ENCODE measurements at places on chromosomes 11 and 22. TPM values are rescaled to one million over a fixed set of nuclear protein-coding genes. Genes with fewer than 3 reads are reported as not detected.

GRCh38 chr22:18115906-18116371 lies 5.3 kb downstream of the TUBA8 start:
- H3K4me1 ChIP-seq, result peaks cover under 1% of the 10 kb centered on the region
- H3K36me3 ChIP-seq, result no peaks in the 10 kb centered on the region
- DNase-seq, result no peak
- H3K4me3 ChIP-seq, result no peak overlapping the region
- no peak overlapping the region for H3K27ac ChIP-seq

DNA sequence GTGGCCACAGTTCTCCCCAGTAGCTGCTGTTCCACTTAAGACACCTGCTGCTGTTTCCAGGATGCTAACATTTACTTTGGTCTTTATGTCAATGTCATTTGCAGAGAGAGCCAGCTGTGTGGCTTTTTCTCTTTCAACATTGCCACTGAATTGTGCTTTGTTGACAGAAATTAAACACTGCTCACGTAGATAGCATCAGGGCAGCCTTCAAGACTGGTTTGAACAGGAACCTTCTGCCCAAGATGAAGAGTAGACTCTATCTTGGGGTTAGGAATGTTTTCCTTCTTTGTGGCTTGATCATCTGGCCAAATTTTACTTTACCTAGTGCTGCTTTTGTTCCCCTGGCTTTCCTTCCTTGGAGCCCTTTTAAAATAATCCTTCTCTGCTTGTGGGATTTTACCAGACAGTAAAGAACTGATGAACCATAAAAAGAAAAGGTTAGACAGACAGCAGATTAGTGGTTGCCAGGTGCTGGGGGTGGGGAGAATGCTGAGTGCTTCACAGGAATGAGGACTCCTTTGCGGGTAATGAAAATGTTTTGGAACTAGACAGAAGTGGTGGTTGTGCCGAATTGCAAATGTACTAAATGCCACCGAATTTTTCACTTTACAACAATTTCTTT lies 22.7 kb upstream of the XBP1 start:
- no peak overlapping the region for H3K4me3 ChIP-seq
- peaks cover 2% of the 10 kb centered on the region for H3K4me1 ChIP-seq
- H3K27me3 ChIP-seq, result no peaks in the 10 kb centered on the region
- DNase-seq, result no peak

GRCh38 chr22:30232716-30233218 lies 13.8 kb downstream of the LIF start:
- no peaks in the 10 kb centered on the region for H3K27me3 ChIP-seq
- H3K4me1 ChIP-seq, result no peaks in the 10 kb centered on the region
- no peaks in the 10 kb centered on the region for H3K36me3 ChIP-seq
- no peak overlapping the region for H3K4me3 ChIP-seq

GRCh38 chr22:42440728-42441127 lies 8.5 kb upstream of the NFAM1 start:
- no peaks in the 10 kb centered on the region for H3K36me3 ChIP-seq
- no peak for DNase-seq
- no peaks in the 10 kb centered on the region for H3K27me3 ChIP-seq

- no peak overlapping the region for H3K27ac ChIP-seq
- H3K27me3 ChIP-seq, result no peaks in the 10 kb centered on the region
- no peak for DNase-seq
- no peak overlapping the region for H3K4me3 ChIP-seq
- no peaks in the 10 kb centered on the region for H3K4me1 ChIP-seq
Measured at GRCh38 chr11:80417681-80418080, 976.9 kb upstream of the TENM4 start.

DNA sequence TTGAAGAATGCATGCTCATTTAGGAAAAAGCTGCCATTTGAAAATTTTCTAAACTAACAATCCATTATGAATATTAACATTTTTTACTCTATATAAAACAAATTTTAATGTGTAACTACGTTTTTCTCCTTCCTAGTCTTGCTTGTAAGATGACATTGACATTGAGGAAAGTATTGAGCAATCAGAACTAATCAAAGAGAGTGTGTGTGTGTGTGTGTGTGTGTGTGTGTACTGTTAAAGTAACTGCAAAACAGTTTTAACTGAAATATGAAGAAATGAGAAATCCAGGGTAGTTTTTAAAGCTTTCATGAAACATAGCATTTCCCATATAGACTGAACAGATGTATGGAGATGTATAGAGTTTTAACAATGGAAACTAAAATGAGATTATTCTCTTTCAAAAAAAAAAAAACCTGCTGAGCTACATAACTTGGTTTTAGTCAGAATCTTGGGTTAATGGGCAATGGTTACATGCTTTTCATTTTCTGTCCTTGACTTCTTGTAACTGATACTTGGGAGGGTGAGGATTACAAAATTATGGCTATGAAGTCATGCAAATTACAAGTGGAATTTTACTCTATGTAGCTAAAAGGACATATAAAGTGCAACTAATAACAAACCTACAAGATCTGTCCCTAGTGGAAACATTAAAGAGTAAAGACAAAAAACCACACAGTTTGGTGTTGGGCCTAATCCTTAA lies 2.0 kb downstream of the PDGFD start:
- DNase-seq, result no peak
- no peak overlapping the region for H3K27ac ChIP-seq
- H3K4me3 ChIP-seq, result peak overlapping the region; percentile 44

DNA sequence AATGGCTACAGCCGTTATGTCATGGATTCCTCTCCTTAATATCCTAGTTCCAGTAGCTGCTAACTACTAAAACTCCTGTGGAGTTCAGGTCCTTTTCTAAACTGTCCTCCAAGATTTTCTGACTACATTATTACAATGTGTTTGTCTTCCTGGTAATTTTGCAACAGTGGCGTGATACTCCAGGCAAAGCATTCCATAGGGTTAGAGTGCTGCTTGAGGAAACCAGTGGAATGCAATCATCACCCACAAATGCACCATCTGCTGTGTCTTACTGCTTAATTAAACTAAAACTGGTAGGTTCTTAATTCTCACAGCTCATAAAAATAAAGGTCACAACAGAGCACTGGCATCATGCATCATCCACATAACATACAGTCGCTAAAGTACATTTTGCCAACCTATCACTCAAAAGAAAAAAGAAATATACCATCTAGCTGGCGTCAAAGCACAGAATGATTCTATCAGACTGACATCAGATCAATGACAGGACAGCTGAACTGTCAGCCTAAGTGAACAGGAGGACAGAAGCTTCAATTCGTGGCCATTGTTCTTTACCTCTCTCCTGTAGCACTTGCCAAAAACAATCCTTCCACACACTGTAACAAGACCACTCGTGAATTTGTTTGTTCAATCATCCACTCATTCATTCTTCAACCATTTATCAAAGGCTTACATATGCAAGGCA lies 182.5 kb downstream of the CADM1 start:
- DNase-seq, result no peak
- no peaks in the 10 kb centered on the region for H3K4me1 ChIP-seq
- H3K36me3 ChIP-seq, result no peaks in the 10 kb centered on the region
- no peak overlapping the region for H3K4me3 ChIP-seq
- H3K27me3 ChIP-seq, result no peaks in the 10 kb centered on the region
- H3K27ac ChIP-seq, result no peak overlapping the region

GRCh38 chr11:97163631-97164191 lies 773.9 kb downstream of the JRKL start:
- no peaks in the 10 kb centered on the region for H3K4me1 ChIP-seq
- no peaks in the 10 kb centered on the region for H3K27me3 ChIP-seq
- no peak overlapping the region for H3K27ac ChIP-seq
- DNase-seq, result no peak

DNA sequence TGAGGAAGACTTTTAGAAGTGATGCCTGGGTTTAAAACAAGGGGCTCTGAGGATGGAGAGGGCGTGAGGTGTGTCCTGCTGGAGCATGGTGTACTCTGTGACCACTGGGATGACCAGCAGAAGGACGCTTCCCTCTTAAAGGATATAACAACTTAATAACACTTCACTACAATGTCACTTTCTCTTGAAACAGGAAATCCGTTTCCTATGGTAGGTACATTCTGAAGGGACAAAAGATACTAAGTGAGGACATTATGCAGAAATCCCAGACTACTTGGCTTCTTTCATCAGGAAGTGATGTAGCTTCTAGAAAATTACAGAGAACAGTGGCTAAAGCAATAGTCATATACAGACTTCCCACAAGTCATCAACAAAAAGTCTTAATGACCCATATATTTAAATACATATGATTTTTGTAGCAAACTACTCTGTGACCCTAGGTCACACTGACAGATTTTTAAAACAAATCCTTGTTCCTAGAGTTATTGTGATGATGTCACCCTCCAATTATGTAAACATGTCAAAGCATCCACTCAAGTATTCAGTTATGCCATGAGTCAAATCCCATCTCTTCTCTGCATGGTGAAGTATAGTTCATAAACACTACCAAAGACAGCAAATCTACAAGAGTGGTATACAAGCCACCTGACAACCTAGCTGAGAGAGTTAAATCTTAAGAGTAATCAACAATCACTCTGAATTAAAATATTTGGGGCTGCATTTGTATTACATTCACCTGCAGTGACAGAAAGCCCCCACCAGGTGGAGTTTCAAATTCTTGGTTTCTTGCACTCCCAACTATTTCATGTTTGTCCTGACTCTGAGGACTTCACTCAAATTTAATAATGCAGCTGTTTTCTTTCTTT lies 32.8 kb downstream of the PITPNB start:
- H3K4me3 ChIP-seq, result no peak overlapping the region
- no peaks in the 10 kb centered on the region for H3K27me3 ChIP-seq
- H3K4me1 ChIP-seq, result peaks cover 7% of the 10 kb centered on the region
- H3K36me3 ChIP-seq, result peaks cover 5% of the 10 kb centered on the region

DNA sequence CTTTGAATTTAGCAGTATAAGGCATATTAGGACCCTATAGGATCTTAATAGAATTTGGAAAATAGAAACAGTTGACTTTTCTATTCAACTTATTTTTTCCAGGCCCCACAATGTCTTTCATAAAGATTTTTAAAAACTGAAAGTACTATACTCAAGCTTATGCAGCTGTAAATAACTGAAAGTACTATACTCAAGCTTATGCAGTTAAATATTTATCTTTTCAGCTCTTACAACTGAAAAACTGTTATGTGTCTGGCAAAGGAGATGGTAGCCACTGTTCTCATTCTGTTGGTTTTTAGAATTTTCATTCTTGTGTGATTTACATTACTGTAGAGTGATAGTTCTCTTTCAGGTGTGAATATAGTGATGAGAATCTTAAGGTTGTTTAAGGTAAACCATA lies 16.5 kb downstream of the HIPK3 start:
- no peak overlapping the region for H3K27ac ChIP-seq
- H3K4me1 ChIP-seq, result no peaks in the 10 kb centered on the region
- no peak for DNase-seq
- H3K4me3 ChIP-seq, result no peak overlapping the region

DNA sequence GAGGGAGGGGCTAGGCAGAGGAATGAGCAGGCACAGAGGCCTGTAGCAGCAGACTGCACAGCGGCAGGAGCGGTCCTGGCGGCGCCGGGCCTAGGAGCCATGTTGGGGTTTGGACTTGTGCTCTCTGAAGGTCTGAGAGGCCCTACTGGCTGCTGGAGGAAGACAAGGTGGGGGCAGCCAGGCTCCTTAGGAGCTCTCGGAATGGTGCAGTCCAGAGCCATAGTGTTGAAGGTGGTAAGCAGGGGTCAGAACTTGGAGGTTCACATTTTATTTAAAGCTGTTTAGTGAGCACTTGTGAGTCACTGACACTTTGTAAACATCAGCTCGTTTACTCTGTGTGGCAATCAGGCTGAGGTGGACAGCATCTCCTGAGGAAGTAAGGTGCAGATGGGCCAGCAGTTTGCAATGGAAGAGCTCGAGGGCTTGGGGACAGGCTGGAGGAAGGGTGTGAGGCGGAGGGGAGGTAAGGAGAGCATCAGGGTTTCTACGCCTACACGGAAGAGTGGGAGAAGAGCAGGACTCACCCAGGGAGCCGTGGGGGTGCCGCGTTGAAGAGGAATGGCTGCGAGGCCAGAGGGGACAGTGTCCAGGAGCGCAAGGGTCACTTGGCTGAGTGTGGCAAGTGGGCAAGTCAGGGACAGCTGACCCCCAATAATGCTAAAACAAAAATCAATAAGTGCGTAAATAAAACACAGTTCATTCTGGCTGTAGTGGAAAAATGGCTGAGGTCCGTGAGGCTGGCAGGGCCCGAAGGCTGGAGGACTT lies 10.0 kb upstream of the TMEM191C start:
- no peaks in the 10 kb centered on the region for H3K4me1 ChIP-seq
- DNase-seq, result peak; percentile 19
- H3K27ac ChIP-seq, result no peak overlapping the region
- H3K4me3 ChIP-seq, result no peak overlapping the region

DNA sequence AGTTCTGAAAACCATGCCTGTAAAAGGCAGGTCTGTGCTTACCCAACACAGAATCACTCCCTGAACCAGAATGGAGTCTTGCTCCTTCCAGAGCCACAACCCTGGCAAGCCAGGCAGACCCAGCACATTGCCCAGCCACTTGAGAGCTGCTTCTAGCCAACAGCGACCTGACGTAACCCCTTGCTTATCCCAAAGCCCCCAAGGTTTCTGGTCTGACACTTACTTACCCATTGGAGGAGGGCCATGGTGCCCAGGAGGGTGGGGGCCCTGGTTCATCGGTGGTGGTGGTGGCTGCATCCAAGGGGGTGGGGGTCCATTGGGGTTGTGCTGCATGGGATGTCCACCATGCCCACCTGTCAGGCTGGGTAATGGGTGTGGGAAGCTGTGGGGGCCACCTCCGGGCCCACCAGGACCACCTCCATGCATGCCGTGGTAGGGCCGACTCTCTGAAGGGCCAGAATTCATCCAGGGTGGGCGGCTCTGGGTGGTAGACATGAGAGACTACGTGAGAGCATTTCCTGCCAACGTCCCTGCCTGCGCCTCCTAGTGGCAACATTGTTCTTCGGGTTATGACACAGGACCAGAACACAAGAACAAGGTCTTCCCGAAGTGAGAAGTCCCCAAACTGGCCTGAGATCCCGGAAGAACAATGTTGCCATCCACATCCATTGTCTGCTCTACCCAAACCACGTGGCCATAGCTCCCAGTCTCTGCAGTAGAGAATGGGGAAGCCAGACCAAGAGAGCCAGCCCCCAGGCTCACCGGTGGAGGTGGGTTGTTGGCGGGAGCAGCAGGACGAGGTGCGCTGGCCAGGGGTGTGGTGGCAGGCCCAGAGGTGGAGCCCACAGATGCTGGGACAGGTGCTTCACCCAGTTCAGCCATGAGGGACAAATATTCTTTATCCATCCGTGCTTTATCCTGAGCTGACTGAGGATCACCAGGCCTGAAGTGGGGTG lies 7.8 kb upstream of the PYGM start:
- no peak overlapping the region for H3K4me3 ChIP-seq
- H3K27ac ChIP-seq, result peak overlapping the region; percentile 60
- peaks cover 41% of the 10 kb centered on the region for H3K36me3 ChIP-seq
- peak; percentile 70 for DNase-seq
- no peaks in the 10 kb centered on the region for H3K27me3 ChIP-seq

- H3K27ac ChIP-seq, result no peak overlapping the region
- H3K36me3 ChIP-seq, result no peaks in the 10 kb centered on the region
- no peaks in the 10 kb centered on the region for H3K27me3 ChIP-seq
- no peak overlapping the region for H3K4me3 ChIP-seq
Measured at GRCh38 chr22:24128631-24129262, 52.5 kb upstream of the SUSD2 start.

The CECR2 gene
- total RNA-seq, result 0.32 TPM

The RIMBP3C gene
- not detected for total RNA-seq

The CLDN5 gene
- 301 TPM for total RNA-seq

The SERHL2 gene
- total RNA-seq, result 16.7 TPM

The DNHD1 gene
- 21.6 TPM for total RNA-seq

The AGBL2 gene
- 3.2 TPM for total RNA-seq

Data from breast epithelium (tissue), 4 donors.